HFF-Myc (cell line): ENCODE measurements at places on chromosomes 5 and 9.
A peak's percentile ranks its signal among the peaks of the same experiment; 100 is the strongest.

- no peak for DNase-seq
Measured at GRCh38 chr5:124764992-124765611, 18.7 kb upstream of the ZNF608 start.

DNA sequence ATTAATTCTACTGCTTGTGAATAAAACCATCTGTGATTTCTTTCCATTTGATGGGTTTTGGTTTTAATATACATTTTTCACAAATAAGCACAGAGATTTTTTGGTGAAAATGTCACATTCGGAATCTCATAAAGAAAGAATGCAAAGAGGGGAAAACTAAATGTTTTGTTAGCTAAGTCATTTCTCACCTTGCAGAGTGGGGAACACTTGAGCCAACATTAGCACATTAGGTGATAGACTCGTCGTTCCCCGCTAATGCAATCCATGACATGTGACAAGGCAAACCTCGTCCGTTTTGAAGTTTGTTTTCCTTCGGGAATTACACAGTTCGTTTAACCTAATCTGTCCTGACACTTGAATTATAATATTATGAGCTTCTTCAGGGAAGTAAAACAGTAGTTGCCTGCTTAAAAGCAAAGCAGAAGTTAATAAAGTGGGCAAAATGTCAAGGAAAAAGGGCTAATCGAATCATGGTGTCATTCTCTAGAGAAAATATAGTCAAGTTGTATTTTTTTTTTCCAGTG is 95.8 kb upstream of the LMX1B start:
- no peak for DNase-seq

- no peak for DNase-seq
Measured at GRCh38 chr5:168863021-168863420, 283.9 kb upstream of the PANK3 start.

DNA sequence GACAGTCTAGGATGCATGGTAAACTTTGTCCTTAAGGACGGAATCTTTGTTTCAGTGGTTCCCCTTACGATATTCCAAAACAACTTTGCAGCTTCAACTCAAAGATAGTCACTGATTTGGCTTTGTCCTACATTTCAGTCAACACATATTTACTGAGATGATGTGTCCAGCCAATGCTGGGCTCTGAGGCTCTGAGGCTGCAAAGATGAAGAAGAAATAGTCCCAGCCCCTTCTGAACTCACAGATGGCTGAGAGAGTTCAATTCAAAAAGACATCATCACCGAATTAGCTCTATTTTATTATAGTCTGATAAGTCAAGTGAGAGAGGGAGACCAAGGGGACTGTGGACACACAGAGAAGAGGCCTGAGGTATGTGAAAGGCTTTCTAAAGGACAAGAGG is 544.0 kb downstream of the ACTL7B start:
- DNase-seq, result no peak

DNA sequence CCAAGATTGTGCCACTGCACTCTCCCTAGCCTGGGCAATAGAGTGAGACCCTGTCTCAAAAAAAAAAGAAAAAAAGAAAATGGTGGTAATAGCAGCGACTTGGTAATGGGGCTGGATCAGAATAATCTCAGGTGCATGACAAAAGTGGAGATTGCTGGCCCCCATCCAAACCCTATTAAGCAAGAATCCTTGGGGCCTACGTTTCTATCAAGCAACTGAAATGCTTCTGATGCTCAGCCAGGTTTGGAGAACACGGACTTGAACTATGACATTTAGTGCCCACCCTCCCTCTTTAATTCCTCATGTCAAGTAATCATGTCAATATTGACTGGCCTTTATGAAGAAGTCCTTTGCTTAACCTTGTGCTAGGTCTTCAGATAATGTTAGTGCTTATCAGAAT is 6.6 kb downstream of the C5orf52 start:
- DNase-seq, result no peak

DNA sequence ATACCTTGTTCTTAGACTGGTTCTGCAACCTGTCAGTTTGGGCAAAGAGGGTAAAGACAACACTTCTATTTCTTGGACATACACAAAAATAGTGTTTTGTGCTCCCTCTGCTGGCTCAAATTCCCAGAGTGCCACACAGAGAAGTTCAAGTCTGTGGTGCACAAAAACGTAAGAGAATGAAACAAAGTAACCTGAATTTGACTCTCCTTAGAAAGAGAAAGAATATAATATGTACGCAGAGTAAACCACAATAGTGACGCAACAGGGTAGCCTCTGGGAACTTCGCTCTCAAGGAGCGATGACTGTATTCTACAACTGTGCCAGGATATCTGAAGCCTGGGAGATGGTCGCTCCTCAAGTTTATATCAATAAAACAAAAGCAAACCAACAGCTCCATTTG is 18.5 kb downstream of the DDX31 start:
- peak; percentile 49 for DNase-seq
